Endodermal cell (in vitro differentiated cells): ENCODE measurements at places on chromosomes 7 and 10. TPM values are rescaled to one million over a fixed set of nuclear protein-coding genes. Genes with fewer than 3 reads are reported as not detected.

GRCh38 chr7:35768346-35768745 is 32.5 kb upstream of the SEPTIN7 start:
- H3K4me1 ChIP-seq, result peaks cover 4% of the 10 kb centered on the region
- no peaks in the 10 kb centered on the region for H3K27me3 ChIP-seq
- H3K4me3 ChIP-seq, result no peak overlapping the region
- no peak overlapping the region for H3K27ac ChIP-seq
- H3K36me3 ChIP-seq, result no peaks in the 10 kb centered on the region

CYP2C19 gene
- 0.22 TPM in 1 of 2 replicates, not detected in the other for total RNA-seq

- no peak overlapping the region for H3K27ac ChIP-seq
- H3K4me3 ChIP-seq, result no peak overlapping the region
- no peaks in the 10 kb centered on the region for H3K4me1 ChIP-seq
Measured at GRCh38 chr7:101487753-101488152, 125.1 kb downstream of the COL26A1 start.

DNA sequence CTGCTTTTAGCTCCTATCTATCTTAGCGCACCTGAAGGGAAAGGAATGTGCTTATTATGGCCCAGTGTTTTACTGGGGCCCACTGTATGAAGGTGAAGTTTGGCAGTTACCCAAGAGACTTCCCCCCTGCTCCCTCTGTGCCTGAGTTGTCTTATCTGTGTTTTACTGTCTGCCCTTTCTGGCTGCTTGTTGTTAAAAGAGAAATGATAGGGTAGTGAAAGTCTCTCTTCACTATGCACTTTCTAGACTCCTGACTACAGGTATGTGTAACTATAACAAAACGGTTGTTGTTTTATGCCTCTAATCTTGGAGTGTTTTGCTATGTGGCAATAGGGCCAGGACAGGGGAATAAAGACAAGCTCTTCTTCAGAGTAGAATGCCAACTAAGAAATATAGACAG is 326.9 kb downstream of the KIF20B start:
- no peak overlapping the region for H3K4me3 ChIP-seq
- no peaks in the 10 kb centered on the region for H3K36me3 ChIP-seq
- H3K27ac ChIP-seq, result no peak overlapping the region
- DNase-seq, result no peak
- H3K4me1 ChIP-seq, result no peaks in the 10 kb centered on the region

- DNase-seq, result no peak
- peaks cover 4% of the 10 kb centered on the region for H3K4me1 ChIP-seq
- no peaks in the 10 kb centered on the region for H3K36me3 ChIP-seq
- H3K27me3 ChIP-seq, result no peaks in the 10 kb centered on the region
Measured at GRCh38 chr10:3848005-3848774, 63.2 kb upstream of the KLF6 start.
